Frontal cortex (tissue), 4 donors: ENCODE measurements at places on chromosomes 1 and 21. TPM values are rescaled to one million over a fixed set of nuclear protein-coding genes. Genes with fewer than 3 reads are reported as not detected.

SERINC2 gene
- 0.41 TPM for total RNA-seq

UTS2 gene
- not detected for total RNA-seq

DNA sequence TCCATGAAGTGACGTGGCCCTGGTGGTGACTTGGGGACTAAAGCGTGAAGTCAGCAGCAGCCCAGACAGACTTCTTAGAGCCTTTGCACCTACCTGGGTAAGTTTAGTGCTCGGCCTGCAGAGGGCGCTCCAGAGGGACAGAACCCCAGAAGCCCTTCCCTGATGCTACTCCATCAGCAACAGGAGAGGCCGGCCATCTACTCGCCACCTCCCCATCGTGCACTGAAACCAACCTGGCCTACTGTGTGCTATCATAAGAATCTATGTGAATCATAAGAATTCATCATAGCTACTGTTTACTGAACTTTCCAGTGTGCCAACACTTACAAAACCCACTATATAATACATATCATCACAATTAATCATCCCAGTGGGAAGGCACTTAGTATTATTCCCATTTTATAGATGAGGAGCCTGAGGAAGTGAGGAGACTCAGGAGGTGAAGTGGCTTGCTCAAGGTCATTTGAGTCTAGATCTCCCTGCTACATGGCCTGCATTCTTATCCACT, 7.9 kb upstream of the EDN2 start:
- DNase-seq = no peak

TCHHL1 gene
- not detected for total RNA-seq

DNA sequence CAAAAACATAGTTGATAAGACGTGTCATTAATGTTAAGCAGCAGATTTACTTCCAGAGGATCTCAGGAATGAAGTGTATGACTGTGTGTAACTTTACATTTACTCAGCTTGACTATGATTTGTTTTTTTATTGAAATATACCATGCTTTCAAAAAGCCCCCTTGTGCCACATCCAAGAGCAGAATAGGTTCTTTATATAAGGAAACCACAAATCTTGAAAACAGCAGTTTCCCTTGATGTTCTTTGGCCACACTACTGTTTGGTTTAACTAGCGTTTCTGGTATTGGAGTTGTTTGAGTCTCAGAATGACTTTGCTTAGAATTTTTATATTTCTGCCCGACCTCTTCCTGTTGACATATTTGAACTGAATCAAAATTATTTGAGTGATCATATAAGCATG, 25.0 kb downstream of the LRRC8C start:
- no peak for DNase-seq

DNA sequence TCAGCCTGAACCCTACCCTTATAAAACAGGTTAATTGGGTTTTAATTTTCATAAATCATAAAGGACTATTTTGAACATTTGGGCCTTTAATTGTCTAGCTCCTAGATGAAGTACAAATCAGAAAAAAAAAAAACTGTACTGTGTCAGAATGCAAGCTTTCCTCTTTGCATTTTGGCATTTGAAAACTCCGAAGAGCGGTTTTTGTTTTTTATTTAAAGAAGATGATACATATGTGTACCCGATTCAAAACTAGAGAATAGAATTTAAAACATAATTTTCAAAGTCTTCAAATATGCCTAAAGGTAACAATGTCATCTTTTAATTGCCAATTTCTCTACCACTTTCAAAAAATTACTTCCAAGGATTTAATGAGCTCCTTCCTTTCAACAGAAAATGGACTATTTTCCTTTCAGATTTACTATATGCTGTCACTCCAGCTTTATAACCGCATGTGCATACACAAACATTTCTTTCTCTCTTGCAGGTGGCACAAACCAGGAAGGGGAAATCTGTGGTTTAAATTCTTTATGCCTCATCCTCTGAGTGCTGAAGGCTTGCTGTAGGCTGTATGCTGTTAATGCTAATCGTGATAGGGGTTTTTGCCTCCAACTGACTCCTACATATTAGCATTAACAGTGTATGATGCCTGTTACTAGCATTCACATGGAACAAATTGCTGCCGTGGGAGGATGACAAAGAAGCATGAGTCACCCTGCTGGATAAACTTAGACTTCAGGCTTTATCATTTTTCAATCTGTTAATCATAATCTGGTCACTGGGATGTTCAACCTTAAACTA, 33.7 kb downstream of the MRPL39 start:
- peak; percentile 9 for DNase-seq

DNA sequence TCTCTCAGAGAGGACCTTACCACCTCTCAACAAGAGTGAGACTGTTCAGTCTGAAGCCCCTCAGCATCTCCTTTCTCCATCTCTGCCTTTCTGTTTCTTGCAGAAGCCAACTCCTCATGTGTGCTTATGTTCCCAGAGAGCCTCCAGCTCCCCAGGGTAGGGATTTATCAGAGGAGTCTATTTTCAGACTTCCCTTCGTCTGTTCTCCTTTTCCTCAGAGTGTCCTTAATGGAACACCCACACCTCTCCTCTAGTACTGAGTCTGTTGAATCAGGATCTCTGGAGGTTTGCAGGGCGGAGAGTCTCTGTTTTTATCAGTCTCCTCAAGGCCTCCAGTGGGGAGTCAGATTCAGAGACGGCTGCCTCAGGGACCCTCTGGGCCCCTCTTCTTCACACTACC, 25.1 kb upstream of the DNAJC6 start:
- no peak for DNase-seq

NHLH2 gene
- total RNA-seq = 2.0 TPM

LRRC38 gene
- not detected for total RNA-seq

KCNQ4 gene
- 1.2 TPM for total RNA-seq

PWP2 gene
- total RNA-seq = 7.3 TPM

DNA sequence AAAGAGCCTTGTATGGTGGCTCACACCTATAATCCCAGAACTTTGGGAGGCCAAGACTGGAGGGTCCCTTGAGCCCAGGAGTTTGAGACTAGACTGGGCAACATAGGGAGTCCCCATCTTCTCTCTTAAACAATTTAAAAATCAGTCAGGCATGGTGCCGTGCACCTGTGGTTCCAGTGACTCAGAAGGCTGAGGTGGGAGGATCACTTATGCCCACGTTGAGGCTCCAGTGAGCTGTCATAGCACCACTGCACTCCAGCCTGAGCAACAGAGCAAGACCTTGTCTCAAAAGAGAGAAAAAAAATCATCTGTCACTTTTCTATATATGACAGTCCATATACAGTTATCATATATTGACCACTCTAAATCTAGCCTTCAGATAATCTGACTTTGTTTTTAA, 658.3 kb downstream of the LTN1 start:
- DNase-seq = no peak

- DNase-seq = peak; percentile 10
These were observed 121.6 kb downstream of the RGS7 start for GRCh38 chr1:241235256-241235897.

CSDE1 gene
- total RNA-seq = 831 TPM

DNA sequence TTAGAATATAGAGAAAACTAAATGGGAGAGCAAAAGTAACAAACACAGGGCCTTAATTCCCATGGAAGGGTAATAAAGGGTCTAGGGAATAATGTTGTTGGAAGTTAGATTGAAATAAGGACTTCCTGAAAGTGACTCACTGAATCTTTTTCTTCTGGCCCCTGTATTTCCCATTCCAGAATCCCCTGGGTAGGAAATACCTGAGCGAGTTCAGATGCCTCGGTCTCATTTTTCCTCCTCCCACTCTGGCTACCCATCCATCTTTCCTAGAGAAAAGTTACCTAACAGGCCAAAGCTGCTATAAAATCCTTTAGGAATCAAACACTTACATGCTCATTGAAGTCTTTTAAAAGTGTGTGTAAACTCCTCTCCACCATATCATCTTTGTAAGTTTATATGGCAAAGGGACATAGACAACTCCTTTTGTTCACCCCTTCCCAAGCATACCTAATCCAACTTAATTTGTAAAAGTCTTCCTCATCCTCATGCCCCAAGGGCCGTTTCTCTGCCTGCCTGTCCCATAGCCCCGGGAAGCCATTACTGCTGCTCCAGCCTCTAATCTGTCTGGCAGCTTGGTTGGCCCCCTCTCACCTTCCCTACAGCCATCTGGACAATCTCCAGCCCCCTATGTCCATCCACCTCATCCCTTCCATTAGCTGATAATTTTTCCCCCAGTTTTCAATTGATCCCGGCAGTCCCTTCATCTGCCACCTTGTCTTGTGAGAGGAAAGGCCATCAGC, 3.3 kb upstream of the MEF2D start:
- DNase-seq = no peak

YARS1 gene
- total RNA-seq = 42.4 TPM

DNA sequence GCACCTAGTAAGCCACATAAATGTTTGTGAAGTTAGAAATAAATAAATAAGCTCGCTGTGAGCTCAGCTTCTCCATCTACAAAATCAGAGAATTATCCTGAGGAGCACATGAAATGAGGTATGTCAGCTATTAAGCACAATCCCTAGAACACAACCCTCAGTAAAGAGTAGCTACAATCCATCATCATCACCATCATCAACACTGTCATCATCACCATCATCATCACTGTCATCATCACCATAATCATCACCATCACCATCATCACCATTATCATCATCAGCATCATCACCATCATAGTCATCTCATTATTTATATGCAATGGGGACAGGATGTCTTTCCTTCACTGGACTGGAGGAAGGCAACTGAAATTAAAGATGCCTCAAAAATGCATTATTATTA, 189.6 kb downstream of the NPHP4 start:
- DNase-seq = no peak

DNA sequence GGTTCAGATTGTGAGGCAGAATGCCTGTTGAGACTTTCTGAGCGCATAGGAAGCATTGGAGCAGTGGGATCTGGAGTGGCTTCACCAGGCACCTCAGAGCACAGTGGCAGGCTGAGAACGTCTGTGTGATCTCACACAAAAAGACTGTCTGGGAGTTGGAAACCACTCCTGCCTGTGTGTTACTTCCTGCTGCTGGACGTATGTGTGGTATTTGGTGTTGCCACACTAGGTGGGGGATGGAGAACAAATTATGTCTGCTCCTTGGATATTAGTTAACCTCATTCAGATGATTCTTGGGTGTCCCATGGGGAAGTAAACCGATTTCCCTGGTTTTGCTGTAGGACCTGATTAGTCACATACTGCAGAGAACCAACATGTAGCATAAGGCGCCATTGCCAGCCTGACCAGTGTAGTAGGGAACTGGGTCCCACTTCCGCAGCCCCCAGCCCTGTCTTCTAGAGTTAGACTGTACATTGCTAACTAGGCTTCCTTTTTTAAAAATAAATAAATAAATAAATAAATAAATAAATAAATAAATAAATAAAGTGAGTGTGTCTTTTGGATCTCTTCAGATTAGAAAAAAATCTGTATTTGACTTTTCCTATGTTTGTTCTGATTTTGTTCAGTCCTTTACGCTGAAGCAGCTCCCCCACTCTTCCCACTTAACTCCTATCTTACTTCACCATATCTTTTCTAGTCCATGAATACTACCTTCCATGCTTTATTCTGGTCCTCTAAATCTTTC, 26.9 kb downstream of the UCK2 start:
- DNase-seq = no peak

GRCh38 chr1:218348628-218349071, 3.5 kb downstream of the TGFB2 start:
- DNase-seq = no peak

ITPKB gene
- 3.3 TPM for total RNA-seq

DNA sequence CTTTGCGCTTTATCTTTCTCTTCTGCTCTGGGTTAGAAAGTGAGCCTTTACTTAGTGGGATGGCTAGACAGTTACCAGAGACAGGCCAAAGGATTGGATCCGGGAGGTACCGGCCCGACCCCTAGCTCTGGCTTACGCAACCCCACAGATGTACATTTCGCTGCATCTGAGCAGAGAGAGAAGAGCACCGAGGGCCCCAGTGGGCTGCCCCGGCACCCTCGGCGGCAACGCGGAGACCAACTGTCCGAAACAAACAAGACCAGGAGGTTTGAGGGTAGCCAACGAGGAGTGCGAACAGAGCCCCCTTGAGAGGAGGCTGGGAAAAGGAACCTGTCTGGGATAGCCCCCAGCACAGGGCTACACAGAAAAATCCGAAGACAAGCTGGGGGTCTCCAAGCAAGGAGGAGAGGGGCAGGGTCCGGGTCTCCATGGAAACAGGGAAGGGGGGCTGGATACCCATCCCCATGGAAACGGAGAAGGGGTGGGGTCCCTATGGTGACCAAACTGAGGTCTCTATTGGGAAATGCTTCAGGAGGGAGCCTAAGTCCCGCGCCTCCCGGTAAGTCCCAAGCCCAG, 373 bp downstream of the MTF1 start:
- DNase-seq = peak; percentile 14

DNA sequence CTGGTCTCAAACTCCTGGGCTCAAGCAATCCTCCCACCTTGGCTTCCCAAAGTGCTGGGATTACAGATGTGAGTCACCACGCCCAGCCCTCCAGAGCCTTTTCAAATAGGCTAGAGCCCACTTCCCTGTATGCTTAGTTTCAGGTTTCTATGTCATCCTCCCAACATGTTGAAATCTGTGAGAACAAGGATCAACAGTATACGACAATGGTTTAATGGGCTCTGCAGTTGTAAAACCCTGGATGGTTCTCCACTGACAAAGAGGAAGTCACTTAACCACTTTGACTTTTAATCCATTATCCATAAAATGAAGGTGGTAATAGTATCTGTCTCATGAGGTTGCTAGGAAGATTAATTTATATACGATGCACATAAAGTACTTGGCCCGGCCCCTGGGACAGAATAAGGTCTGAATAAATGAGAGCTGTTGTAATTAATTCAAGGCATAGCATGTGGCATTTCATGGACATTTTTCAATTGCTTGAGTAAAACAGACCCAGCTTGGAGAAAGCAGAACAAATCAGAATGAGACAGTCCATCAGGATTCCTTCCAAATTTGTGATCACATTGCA, 113.9 kb upstream of the ZNF648 start:
- DNase-seq = no peak

DNA sequence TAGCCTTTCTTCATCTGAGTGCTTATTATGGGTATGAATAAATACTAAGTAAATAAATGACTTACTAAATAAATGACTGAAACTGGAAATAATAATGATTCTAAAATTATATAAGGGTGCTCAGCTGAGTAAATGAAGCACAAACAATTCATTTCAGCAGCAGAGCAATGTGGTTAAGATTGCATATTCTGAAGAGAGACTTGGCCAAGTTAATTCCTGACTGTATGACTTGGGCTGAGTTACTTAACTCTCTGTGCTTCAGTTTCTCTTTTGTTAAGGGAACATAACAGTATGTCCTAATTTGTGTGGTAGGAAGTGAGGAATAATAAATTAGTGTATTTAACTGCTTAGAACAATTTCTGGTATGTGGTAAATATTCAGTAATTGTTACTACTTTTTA, 19.1 kb downstream of the AGL start:
- DNase-seq = no peak

KIAA0040 gene
- 0.41 TPM for total RNA-seq

DNA sequence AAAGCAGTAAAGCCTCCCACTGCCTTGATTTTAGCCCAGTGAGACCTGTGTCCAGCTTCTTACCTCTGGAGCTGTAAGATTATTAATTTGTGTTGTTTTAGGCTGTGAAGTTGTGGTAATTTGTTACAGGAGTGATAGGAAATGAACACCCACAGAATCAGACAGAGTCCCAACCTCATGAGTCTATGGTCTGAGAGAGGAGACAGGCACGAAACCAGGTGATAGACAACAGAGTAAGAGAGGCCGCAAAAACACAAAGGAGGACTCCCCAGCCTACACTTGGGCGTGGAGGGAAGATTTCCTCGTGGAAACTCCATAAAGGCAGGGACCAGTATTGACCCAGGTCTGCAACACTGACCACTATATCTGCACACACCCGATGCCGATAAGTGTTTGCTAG, 234.6 kb upstream of the JUN start:
- no peak for DNase-seq
